Activated CD4-positive, alpha-beta T cell treated with anti-CD3 and anti-CD28 coated beads, Interleukin-2, Interleukin-6, amounts not matched to agents 100 ng/mL and 50 ng/mL, durations not matched to agents 16 hours and 8 hours (primary cell): ENCODE measurements at places on chromosomes 2 and 18.
A peak's percentile ranks its signal among the peaks of the same experiment; 100 is the strongest.

- no peak for DNase-seq
Measured at GRCh38 chr2:86671337-86671981, 47.8 kb upstream of the RNF103 start.

DNA sequence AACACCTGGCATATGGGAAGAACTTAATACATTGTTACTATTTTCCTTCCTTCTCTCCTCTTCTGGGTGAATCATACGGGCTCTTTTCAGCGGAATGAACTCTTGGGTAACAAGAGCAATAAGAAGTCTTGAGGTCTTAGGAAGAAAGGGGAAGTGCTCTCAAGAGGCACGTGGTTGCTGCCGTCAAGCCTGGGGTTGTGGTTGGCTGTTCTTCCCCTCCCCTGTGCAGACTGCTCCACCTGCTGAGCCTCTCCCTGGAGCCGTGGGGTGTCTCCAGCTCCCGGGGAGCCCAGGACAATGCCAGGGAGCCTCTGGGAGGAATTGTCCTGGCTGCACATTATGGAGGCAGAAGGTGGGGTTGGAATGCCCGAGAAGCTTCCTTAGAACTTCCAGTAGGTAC, 19.4 kb downstream of the TOGARAM2 start:
- DNase-seq, result no peak

GRCh38 chr2:168233166-168233565, 14.2 kb downstream of the STK39 start:
- no peak for DNase-seq

GRCh38 chr2:241858206-241859016, at the start of gene PDCD1:
Gene PDCD1 (minus strand): TSS chr2:241858894. CDS start chr2:241858838, 56 bp downstream.
- DNase-seq, result peak; percentile 87

GRCh38 chr18:45167631-45168280, 447.5 kb upstream of the SLC14A2 start:
- DNase-seq, result no peak

- no peak for DNase-seq
Measured at GRCh38 chr18:74635224-74635975, 37.7 kb downstream of the ZNF407 start.

DNA sequence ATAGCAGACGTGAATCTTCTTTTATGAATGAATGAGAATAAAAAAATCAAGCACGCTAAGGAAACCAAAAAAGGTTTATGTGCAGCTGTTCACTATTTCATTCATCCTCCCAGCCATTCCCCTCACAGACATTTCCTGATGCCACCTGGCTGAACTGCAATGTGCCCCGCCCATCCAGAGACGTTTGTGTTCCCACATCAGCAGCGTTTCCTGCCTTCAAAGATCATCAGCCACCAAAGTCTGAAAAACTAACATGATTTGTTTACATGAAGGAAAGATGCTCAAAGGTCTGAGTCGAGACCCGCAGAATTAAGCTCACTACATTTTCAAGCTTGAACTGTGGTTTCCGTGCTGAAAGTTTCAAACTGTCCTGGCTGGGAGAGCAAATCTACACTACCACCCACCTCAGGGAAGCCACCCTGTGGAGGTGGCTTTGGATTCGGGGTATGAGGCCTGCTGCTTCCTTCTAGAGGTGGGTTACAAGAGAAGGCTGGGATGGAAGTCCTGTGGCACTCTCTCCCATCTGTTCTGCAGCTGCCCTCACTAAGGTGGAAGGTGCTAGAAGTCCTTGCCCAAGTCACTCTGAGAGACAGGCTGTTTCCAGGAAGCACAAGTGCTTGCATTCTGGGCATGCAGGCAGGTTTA, 201.3 kb upstream of the OSR1 start:
- peak; percentile 7 for DNase-seq

- DNase-seq, result no peak
Measured at GRCh38 chr18:37487400-37487867, 78.2 kb downstream of the CELF4 start.

- DNase-seq, result no peak
Measured at GRCh38 chr2:18930971-18931370, 341.6 kb upstream of the NT5C1B start.

- no peak for DNase-seq
Measured at GRCh38 chr2:235265348-235265965, 228.4 kb upstream of the AGAP1 start.

DNA sequence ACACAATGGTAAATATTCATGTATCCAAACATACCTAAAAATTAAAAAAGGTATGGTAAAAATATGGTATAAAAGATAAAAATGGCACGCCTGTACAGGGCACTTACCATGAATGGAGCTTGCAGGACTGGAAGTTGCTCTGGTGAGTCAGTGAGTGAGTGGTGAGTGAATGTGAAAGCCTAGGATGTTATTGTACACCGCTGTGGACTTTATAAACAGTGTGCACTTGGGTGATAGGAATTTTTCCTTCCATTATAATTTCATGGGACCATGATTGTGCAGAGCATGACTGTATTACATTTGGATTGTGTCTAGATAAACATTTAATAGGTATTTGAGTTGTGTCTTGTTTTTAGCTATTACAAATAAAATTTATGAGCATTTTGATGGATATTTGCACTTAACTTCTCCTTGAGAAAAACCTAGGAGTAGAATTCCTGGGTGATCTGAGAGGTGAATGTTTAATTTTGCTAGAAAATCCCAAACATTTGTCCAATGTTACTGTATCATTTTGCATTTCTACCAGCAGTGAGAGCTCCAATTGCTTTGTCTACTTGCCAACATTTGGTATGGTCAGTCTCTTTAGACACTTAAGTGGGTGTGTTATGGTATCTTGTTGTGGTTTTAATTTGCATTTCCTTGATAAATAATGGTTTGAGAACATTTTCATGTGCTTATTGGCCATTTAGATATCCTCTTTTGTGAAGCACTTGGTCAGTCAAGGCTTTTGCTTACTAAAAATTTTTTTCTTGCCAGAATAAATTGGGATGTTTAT, 81.7 kb downstream of the BCL2L11 start:
- peak; percentile 16 for DNase-seq

DNA sequence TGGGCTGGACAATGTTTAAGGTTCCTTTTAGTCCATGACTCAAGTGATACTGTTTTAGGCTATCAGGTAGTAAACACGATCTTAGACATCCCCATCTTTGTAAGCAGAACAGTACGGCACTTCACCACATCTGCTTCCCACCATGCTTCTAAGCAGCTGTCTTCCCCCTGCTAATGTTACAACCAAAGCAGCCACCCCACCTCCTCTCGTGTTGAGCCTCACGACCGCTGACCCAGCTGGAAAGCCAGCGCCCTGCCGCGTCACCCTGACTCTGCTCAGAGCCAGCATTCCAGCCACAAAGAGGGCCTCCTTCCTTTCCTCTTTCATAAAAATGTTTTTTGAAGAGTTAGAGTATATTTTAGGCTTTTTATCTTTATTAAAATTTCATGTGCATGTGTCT, 9.4 kb downstream of the MTERF4 start:
- DNase-seq, result no peak

GRCh38 chr18:55064760-55065159, 105.5 kb upstream of the CCDC68 start:
- no peak for DNase-seq

DNA sequence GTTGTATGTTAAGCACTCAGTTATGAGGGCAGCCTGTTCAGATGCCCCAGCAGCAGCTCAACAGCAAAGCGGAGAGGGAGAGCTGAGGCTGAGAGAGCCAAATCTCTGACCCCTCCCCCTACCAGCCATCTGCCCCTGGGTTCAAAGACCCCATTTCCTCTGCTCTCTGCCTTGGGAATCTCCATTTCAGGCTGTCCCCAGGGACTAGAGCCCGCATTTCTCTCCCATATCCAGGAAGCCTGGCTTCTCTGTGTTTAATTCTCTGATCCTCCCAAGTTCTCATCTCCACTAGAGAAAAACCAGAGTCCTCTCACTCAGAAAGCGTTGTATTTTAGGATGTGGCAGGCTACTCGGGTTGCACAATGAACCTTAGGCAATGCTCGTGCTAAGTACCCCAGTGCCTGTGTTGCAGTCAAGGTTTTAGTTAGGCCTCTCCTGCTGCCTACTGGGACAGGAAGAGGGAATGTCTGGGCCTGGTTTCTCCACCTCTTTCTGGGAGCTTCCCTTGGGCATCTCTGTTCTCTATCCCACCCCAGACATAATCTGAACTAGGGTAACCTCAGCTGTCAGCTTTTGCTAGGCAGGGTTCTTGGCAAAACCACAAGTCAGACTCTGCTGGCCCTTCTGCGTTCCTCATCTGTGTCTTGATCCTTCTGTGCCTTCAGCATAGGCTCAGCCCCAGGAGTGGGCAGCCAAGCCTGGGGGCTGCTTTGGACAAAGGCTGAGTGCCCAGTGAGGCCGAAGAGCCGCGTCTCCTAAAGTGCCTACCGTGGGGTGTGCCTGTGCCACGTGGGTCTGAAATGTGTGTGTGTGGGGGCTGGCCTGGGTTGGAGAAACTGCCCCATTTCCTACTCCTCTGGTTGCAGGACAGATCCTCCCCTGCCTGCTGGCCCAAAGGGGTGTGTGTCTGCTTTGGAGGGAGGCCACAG, 96.8 kb downstream of the STPG4 start:
- DNase-seq, result no peak

- DNase-seq, result peak; percentile 54
Measured at GRCh38 chr2:72824224-72824842, 1.5 kb downstream of the EXOC6B start.

- DNase-seq, result no peak
Measured at GRCh38 chr2:145538661-145539350, 1018.9 kb upstream of the ZEB2 start.

DNA sequence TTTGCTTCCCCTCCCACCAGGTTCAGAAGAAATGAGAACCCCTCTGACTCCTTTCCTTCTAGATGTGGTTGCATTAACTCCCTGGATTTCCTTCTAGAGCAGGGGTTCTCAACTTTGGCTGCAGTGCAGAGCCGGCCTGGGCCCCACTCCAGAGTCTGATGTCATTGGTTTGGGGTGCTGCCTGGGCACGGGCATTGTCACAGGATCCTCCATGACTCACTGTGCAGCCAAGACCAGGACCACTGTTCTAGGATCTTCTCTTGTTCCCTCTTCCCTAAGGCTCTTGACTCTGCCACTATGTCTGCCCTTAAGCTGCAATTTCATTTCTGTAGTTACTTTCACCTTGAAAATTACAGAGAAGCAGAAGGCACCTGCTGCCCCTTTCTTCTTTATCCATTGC, 31.8 kb downstream of the TBC1D8 start:
- DNase-seq, result no peak

GRCh38 chr2:163731735-163732134, 4.1 kb downstream of the FIGN start:
- no peak for DNase-seq

- DNase-seq, result no peak
Measured at GRCh38 chr2:227507963-227508362, 36.0 kb downstream of the AGFG1 start.

- no peak for DNase-seq
Measured at GRCh38 chr2:235810846-235811245, 317.0 kb downstream of the AGAP1 start.

- DNase-seq, result peak; percentile 72
Measured at GRCh38 chr2:197309691-197310231, 819 bp downstream of the ANKRD44 start.

- no peak for DNase-seq
Measured at GRCh38 chr18:9690418-9691188, 17.5 kb upstream of the RAB31 start.

- peak; percentile 62 for DNase-seq
Measured at GRCh38 chr2:233079473-233079877, 19.3 kb downstream of the INPP5D start.

GRCh38 chr18:70037431-70038061, 89.9 kb upstream of the CD226 start:
- DNase-seq, result no peak

- no peak for DNase-seq
Measured at GRCh38 chr2:150938527-150938926, 323.1 kb downstream of the RBM43 start.

DNA sequence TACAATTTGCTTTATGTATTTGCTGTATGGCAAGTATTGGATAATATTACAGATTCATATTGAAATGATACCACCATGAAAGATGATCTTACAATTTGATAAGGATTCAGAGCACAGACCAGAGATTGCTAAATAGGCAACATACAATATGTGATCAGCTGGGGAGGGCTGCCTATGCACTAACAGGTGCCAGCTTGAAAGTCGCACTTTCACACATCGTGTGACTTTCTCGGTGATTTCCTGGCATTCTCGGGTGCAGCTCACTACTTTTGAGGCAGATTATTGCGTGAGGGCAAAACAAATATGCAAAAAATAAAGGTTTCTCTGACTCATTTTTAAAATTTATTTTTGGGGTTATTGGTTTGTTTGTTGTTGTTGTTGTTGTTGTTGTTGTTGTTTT, 36.0 kb downstream of the RBMS1 start:
- DNase-seq, result peak; percentile 69

DNA sequence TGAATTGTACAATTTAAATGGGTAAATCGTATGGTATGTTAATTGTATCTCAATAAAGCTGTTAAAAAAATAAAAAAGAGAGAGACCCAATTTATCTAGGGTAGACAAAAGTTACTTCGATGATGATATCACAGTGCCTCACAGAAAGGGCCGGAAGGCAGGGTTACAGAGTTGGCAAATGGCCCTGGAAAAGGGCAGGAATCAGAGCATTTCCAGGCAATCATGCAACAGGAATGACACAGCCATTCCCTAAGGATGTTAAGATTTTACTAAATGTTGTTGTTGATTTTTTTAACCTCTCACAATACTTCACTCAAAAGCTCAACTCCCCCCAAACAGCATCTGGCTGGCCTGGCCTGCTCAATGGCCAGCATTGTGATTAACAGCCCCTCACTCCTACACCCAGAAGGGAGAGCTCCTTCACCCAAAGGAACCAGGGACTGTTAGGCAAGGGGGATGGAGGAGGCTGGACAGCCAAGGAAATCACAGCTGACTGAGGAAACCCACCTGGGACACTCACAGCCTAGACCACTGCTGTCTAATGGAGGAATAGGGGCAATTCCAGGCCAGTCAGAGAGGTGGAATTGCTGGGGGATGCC, 7.7 kb upstream of the SP100 start:
- DNase-seq, result no peak

GRCh38 chr2:60818272-60818671, 62.2 kb downstream of the PAPOLG start:
- peak; percentile 21 for DNase-seq

GRCh38 chr2:140627136-140627535, 1503.7 kb downstream of the LRP1B start:
- DNase-seq, result no peak

DNA sequence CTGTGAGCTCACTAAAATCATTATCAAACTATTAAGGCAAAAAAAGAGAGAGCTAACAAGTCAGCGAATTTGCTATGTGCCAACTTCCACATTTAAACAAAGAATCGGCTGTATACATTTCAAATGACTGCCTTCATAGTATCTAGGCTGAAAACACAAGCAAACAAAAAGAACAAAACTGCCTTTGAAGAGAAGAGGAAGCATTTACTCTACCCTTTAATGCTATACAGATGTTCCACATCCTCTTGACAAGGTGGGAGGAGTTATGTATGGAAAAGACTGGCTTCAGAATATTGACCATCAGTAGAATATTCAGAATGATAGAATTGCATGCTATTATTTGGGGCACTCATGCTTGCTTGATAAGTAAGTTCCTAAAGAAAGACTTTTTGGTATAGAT, 741.7 kb downstream of the PLCL1 start:
- DNase-seq, result no peak

- DNase-seq, result no peak
Measured at GRCh38 chr2:63740943-63741342, 100.8 kb upstream of the UGP2 start.
